ENCODE measurements at places on chromosomes 12 and 14.

GRCh38 chr14:36988568-36988967 lies 183.8 kb downstream of the SLC25A21 start:
- DNase-seq = no peak

- peak; percentile 32 for DNase-seq
Measured at GRCh38 chr14:99687284-99688209, 3.4 kb downstream of the CYP46A1 start.

DNA sequence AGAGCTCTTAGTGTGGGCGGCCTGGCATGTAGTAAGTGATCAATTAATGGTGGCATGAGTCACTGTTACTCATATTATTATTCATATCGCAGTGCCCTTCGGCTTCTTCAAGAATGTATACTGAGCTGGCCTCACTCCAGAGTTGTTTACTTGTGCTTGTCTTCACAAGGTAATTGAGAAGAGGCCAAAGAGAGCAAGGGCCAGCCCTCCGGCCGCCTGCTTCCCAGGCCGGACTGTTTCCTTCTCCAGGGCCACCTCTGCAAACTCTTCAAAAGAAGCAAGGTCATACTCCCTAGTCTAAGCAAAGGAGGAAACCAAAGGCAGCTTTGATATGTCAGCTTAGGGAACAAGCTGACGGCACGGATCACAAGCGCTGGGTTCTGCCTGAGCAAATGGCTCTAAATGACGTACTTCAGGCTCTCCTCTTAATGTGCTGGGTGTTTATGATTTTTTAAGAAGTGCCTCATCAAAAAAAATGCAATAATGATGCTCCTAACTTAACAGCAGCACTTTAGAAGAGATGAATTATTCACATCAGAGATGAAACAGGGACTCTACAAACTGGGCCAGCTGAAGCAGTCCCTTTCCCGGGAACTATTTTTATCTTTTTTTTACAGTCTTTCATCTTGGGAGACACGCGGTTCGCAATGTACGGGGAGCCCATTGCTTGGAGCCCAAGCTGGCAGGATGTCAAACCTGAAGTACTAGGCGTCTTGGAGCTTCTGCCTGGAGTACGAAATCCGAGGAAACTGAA lies 65.6 kb upstream of the DLK1 start:
- no peak for DNase-seq

- no peak for DNase-seq
Measured at GRCh38 chr12:14681190-14681589, 15.2 kb downstream of the GUCY2C start.

DNA sequence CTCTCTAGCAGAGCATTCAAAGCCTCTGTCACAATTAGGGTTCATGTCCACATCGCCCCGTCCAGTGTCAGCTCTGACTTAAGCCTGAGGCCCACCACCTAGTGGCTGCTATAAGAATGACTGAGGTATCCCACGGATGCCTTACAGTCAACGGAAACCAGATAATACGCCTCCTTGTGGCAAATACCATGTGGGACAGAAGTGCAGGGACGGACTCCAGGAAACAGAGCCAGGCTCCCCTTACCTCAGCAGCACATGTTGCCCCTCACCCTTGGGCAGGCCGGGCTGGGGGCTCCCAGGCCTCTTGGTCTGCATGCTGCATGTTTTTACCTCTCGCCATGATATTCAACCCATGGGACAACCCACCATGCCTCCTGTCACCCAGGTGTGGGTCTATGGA lies 86.3 kb downstream of the VWF start:
- peak; percentile 17 for DNase-seq

All from stimulated activated CD4-positive, alpha-beta T cell treated with anti-CD3 and anti-CD28 coated beads, Interleukin-4, amount 100 ng/mL, for 1 hour (primary cell).